ENCODE measurements at places on chromosomes 3 and 15.

GRCh38 chr3:13547591-13548371 is 1.1 kb upstream of the FBLN2 start:
- DNase-seq: peak; percentile 17

GRCh38 chr3:53074366-53074696 is 28.5 kb upstream of the SFMBT1 start:
- no peak for DNase-seq

- no peak for DNase-seq
These were observed 58.7 kb downstream of the WNT7A start for GRCh38 chr3:13821126-13821525.

DNA sequence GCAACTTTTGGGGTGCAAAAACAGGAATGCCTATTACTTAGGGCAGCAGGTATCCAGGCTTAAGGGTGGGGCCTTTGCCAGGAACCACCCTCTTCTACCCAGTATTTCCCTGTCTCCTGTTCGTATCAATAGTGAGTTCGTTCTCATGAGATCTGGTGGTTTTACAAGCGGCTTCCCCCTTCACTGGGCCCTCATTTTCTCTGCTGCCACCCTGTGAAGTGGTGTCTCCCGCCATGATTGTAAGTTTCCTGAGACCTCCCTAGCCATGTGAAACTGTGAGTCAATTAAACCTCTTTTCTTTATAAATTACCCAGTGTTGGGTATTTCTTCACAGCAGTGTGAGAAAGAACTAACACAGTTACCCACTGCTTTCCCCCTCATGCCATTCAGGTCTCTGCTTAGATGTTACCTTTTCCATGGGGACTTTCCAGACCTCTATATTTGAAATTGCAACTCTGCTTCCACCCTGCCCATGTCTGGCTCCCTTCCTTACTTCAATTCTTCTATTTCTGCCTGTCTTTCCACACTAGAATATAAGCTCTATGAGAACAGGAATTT is 23.9 kb upstream of the TRA2B start:
- DNase-seq: no peak

DNA sequence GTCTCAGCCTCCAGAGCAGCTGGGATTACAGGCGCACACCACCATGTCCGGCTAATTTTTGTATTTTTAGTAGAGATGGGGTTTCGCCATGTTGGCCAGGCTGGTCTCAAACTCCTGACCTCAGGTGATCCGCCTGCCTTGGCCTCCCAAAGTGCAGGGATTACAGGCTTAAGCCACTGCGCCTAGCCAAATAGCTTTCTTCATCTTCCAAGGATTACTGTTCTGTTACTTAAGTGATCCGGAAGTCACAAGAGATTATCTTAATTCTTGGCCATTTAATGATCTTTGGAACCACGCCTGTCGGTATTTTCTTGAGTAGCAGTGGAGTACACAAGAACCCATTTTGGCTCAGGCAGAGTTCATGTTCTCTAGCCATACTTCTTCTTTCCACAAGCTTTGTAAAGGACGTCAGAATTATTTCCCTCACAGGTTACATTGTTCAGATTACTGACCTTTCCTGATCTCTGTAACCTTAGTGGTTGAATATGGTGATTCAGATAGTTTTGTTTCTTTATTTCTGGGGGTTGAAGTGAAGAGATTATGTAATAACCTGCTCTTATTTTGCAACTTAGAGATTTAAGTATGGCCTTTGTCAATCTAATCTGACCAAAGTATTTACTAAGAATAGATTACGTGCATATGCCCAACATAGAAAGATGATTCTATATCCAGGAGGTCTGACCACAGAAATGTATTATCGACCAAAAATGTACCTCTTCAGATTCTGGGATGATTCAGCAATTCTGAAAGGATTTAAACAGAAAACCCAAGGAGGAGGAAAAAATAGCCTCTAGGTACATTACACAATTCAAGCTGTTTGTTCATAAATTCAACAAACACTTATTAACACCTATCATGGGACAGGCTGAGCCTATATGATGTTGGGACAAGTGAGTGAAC is 132.2 kb downstream of the GREM1 start:
- DNase-seq: no peak

DNA sequence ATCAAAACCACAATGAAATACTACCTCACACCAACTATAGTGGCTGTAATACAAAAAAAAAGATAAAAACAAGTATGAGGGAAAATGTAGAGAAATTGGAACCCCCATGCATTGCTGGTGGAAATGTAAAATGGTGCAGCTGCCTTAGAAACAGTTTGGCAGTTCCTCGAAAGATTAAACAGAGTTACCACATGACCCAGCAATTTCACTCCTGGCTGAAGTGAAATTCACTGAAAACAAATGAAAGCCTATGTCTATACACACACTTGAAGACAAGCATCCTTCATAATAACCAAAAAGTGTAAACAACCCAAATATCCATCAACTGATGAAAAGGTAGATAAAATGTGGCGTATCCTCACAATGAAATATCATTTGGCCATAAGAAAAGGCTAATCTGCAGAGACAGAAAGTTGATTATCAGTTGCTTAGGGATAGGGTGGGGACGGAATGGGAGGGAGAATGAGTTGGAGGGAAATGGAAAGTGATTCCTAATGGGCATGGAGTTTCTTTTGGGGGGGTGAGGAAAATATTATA is 20.1 kb upstream of the RASA2 start:
- DNase-seq: no peak

- no peak for DNase-seq
These were observed 34.0 kb downstream of the ZDHHC23 start for GRCh38 chr3:113981803-113982202.

- no peak for DNase-seq
These were observed 536.3 kb upstream of the NAALADL2 start for GRCh38 chr3:174322789-174323188.

DNA sequence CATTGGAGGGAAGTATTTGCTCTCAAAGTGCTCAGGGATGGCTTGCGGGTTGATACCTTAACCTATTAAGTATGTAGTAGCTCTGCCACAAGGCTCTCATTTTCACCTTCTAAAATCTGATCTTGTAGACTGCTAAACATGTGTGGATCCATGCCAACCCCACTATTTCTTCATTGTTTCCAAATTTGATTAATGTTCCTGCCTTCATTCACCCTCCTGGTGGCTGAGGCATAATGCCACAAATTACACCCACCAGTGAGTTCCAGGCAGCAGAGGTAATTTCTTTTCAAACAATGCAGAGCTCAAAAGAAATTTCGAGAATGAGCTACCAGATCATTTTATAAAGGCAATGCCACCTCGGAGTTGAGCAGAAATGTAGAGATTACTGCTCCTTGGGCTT is 71.0 kb downstream of the EDEM1 start:
- no peak for DNase-seq

- DNase-seq: peak; percentile 10
These were observed 23.5 kb downstream of the MYH15 start for GRCh38 chr3:108486941-108487340.

DNA sequence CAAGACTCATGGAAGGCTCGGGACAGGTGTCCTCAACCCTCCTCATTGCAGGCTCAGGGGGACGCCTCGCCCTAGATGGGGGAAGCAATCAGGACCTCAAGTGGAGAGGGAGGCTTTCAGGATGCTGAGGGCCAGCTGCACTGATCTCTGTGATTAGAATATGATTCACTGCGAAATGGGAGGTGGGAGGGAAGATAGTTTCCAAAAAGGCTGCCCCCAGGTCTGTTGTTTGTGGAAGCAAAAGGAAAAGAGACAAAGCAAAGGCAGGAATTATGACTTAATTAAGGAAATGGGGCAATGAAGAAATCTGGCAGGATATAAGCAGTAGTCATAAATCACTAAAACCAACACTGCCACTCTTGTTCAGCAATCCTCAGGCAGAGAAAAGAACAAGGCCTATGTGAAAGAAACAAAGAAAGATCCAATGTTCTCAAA is 85.6 kb upstream of the ABHD17C start:
- DNase-seq: no peak

GRCh38 chr3:58868097-58868779 is 181.6 kb downstream of the CFAP20DC start:
- DNase-seq: no peak

- no peak for DNase-seq
These were observed 417.4 kb upstream of the DPH6 start for GRCh38 chr15:35963326-35963725.

DNA sequence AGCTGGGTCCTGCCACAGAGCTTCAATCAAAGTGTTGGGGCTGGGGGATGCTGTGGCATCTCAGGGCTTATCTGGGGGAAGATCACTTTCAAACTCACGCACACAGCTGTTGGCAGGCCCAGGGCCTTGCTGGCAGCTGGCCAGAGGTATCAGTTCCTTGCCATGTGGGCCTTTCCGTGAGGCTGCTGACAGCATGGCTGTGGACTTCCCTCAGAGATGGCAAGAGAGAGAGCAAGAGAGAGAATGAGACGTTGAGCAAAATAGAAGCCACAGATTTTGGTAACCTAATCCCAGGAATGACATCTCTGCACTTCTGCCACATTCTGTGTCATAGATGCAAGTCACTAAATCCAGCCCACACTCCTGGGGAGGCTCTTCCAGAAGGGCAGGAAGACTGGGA is 91.0 kb downstream of the TPRG1 start:
- no peak for DNase-seq

DNA sequence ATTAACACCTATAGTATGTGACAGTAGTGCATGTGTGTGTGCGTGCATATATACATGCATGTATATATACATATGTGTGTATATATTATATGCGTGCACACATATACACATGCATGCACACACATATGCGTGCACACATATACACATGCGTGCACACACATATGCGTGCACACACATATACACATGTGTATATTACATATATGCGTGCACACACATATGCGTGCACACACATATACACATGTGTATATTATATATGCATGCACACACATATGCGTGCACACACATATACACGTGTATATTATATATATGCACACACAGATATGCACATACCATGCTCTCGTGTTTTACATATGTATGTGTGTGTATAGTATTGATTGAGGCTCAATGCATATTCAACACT is 42.0 kb upstream of the MAP3K13 start:
- no peak for DNase-seq

DNA sequence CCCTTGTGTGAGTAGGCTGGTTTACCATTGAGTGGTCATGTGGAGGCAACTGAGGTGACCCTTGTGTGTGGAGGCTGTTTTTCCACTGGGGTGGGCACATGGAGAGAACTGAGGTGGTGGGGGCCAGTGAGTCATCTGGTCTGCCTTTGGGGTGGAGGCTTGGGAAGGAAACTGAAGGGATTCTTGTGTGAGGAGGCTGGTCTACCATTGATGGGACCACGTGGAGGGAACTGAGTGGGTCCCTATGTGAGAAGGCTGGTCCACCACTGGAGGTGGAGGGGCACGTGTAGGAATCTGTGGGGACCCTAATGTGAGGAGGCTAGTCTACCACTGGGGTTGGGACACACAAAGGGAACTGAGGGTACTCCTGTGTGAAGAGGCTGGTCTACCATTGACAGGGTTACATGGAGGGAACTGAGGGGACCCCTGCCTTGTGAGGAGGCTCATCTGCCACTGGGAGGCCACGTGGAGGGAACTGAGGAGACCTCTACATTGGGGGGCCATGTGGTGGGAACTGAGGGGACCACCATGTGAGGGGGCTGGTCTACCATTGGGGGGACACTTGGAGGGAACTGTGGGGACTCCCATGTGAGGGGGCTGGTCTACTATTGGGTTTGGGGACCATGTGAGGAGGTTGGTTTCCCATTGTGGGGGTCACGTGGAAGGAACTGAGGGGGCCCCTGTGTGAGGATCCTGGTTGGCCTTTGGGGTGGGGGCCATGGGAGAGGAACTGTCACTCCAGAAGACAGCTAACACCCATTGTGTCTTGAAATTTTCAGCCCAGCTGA is 164.5 kb downstream of the WNT7A start:
- no peak for DNase-seq

- DNase-seq: no peak
These were observed 105.7 kb downstream of the LRTM1 start for GRCh38 chr3:54822206-54822605.

GRCh38 chr15:38424101-38424552 is 29.8 kb upstream of the FAM98B start:
- no peak for DNase-seq

- no peak for DNase-seq
These were observed 311.5 kb upstream of the THBS1 start for GRCh38 chr15:39269352-39269751.

DNA sequence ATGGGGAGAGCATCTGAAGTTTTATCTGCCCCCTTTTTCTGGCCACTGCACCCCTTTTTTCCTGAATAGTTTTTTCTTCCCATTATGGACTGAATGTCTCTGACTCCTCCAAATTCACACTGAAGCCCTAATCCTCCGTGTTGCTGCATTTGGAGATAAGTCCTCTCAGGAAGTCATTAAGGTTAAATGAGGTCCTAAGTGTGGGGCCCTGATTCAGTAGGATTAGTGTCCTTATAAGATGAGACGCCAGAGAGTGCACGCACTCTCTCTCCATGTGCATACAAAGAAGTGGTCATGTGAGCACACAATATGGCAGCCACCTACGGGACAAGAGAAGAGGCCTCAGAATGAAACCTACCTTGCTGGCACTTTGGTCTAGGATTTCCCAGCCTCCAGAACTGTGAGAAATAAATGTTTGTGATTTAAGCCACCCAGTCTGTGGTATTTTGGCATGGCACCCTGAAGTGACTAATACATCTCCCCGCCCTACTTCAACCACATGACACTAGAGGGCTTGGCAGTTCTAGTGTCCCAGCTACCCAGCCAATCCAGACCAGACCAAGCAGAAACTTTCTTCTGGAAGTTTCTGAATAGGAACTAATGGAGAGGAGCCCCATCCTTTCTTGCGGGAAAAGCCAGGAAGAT is 191.3 kb downstream of the PDE8A start:
- DNase-seq: no peak

DNA sequence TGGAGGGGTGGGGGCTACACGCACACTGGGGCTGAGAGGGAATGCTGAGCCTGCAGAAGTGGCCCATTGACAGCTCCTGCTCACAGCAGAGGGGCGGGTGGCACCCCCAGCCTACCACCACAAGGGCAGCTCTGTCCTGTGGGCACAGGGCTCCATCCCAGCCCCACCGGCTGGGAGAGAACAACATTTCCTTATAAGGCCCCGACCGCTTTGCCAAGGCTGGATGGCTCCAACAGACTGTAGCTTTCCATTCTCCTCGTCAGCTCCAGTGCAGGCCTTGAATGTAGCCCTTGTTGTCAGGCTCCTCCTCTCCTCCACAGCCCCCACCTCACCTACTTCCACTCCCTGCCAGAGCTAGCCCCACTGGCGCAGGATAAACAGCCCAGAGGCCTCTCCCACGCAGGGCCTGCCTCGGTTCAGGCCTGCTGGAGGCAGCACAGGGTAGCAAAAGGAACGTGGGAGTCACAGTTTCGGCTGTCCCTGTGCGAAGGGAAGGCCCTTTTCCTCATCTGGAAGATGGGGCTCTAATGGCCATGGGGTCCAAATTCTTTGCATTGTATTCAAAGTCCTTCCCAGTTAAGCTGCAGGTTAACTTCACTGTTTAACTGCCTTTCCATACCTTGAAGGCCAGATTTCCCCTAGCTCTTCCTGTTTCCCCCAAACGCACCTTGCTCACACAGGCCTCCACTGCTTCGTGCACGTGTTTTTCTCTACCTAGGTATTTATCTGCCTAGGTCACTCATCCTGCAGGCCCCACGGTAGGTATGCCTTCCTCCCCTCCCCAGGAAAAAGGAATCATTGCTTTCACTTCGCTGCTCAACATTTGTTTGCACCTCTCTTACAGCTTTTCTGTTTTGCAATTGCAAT is 101.6 kb upstream of the LPP start:
- DNase-seq: no peak

Data from T1000 (cell line).